ENCODE measurements at places on chromosomes 7 and 10. TPM values are rescaled to one million over a fixed set of nuclear protein-coding genes. Genes with fewer than 3 reads are reported as not detected.

ZNF425 gene
- total RNA-seq = 2.8 TPM

NYAP1 gene
- total RNA-seq = 0.28 TPM

- peaks cover 7% of the 10 kb centered on the region for H3K4me1 ChIP-seq
- peak; percentile 21 for DNase-seq
- H3K27me3 ChIP-seq = no peaks in the 10 kb centered on the region
Measured at GRCh38 chr7:131108212-131108940, 219.3 kb upstream of the MKLN1 start.

- H3K4me1 ChIP-seq = no peaks in the 10 kb centered on the region
- H3K27ac ChIP-seq = no peak overlapping the region
- H3K36me3 ChIP-seq = peaks cover 2% of the 10 kb centered on the region
- no peaks in the 10 kb centered on the region for H3K27me3 ChIP-seq
- H3K4me3 ChIP-seq = no peak overlapping the region
Measured at GRCh38 chr7:155637155-155637554, 7.3 kb upstream of the RBM33 start.

GRCh38 chr7:36198854-36199266, 45.8 kb downstream of the EEPD1 start:
- peaks cover 23% of the 10 kb centered on the region for H3K4me1 ChIP-seq
- H3K36me3 ChIP-seq = no peaks in the 10 kb centered on the region
- H3K4me3 ChIP-seq = no peak overlapping the region
- no peak overlapping the region for H3K27ac ChIP-seq

GRCh38 chr10:133161486-133162109, 1.6 kb downstream of the KNDC1 start:
- no peak for DNase-seq
- no peak overlapping the region for H3K27ac ChIP-seq
- no peaks in the 10 kb centered on the region for H3K27me3 ChIP-seq
- H3K36me3 ChIP-seq = peaks cover 3% of the 10 kb centered on the region
- peak overlapping the region; percentile 76 for H3K4me3 ChIP-seq

DNA sequence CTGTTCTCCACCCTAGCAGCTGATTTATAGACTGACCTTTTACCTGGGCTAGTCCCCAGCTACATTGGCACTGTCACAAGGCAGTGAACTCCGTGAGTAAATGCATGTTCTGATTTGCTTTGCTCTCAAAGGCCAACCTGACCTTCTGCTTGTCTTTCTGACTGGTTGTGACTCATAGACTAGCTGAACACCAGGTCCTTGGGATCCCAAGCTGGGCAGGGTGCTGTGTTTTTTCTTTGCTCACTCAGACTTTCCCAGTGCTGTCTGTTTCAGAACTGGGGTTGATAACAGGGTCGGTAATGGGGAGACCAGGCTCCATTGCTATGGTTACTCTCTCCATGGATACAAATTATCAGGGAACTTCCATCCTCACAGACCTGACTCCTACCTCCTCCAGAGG, 35.0 kb downstream of the EVX1 start:
- no peak overlapping the region for H3K27ac ChIP-seq
- no peaks in the 10 kb centered on the region for H3K27me3 ChIP-seq
- no peak overlapping the region for H3K4me3 ChIP-seq
- peak; percentile 1 for DNase-seq
- no peaks in the 10 kb centered on the region for H3K36me3 ChIP-seq

- peaks cover 4% of the 10 kb centered on the region for H3K4me1 ChIP-seq
Measured at GRCh38 chr7:38682606-38683005, 51.4 kb upstream of the AMPH start.

Data from IMR-90 (cell line).